Activated T-helper 17 cell treated with anti-CD3 and anti-CD28 coated beads, Interleukin-2, amount 50 U/mL, for 72 hours (primary cell): ENCODE measurements at places on chromosomes 4 and X. TPM values are rescaled to one million over a fixed set of nuclear protein-coding genes. Genes with fewer than 3 reads are reported as not detected.

TREX2 gene
- 2.5 TPM for total RNA-seq

SSX4 gene
- total RNA-seq, result not detected

PITX2 gene
- not detected for total RNA-seq

GPRASP3 gene
- total RNA-seq, result 2.6 TPM

DNA sequence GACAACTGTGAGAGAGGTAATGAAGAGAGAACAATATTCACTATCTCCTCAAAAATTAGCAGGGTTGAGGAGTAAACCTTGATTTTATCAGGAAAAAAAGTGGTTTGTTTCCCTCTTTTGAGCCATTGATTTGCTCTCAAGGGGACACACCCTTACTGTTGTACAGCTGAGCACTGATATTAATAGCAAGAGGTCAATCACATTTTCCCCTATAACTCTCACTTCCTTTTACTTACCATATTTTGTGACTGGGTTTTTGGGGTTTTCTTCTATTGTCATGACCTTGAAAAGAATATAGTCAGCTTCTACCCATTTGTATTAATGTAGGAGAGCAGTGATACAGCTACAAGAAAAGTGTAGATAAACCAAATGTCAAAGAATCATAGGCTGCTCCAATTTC, 70.2 kb upstream of the LONRF3 start:
- no peak for ATAC-seq

TMPRSS11E gene
- not detected for total RNA-seq

STAG2 gene
- 83.0 TPM for total RNA-seq

DNA sequence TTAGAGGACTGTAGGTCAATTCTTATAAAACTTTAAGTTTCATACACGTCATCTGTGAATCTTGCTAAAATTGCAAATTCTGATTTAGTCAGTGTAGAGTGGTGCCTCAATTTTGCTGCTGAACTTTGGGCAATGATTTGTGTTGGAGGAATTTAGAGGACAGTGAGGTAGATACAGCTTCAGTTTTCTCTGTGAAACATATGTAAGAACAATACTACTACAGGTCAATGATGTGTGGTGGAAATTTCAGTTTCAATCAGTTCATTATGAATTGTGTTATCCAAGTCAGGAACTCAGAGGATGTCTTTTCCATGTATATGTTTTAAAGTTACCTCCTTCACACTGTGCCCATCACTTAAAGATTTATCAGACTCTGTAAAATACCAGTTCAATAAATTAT, 1597.8 kb upstream of the PCDH10 start:
- ATAC-seq, result no peak

- ATAC-seq, result no peak
Observed at GRCh38 chr4:121233982-121234381, 69.9 kb upstream of the TNIP3 start.

- no peak for ATAC-seq
Observed at GRCh38 chr4:123588631-123589241, 192.1 kb downstream of the SPRY1 start.

- ATAC-seq, result no peak
Observed at GRCh38 chr4:67332627-67333026, 212.7 kb downstream of the CENPC start.

EXOC1L gene
- total RNA-seq, result not detected

DNA sequence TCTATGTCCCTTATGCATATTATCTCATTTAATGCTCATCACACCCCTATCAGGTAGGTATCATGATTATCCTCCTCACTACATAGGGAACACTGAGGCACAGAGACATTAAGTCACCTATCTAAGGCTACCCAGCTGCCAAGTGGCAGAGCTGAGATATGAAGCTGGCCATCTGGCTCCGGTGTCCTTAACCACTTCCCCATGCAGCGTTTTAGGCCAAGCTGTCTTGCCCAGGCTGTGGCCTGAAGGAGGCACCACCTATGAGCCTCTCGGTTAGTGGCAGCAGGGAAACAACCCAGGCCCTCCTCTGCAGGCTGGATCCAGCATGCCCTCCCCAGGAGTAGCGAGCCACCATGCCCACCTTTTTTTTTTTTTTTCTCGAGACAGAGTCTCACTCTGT, 16.3 kb downstream of the PJA1 start:
- no peak for ATAC-seq

GRCh38 chr4:2812612-2813354, 19.9 kb downstream of the SH3BP2 start:
- peak; percentile 30 for ATAC-seq

SHROOM2 gene
- total RNA-seq, result not detected

GRCh38 chrX:31091819-31092218, 20.0 kb upstream of the FTHL17 start:
- ATAC-seq, result peak; percentile 81

DNA sequence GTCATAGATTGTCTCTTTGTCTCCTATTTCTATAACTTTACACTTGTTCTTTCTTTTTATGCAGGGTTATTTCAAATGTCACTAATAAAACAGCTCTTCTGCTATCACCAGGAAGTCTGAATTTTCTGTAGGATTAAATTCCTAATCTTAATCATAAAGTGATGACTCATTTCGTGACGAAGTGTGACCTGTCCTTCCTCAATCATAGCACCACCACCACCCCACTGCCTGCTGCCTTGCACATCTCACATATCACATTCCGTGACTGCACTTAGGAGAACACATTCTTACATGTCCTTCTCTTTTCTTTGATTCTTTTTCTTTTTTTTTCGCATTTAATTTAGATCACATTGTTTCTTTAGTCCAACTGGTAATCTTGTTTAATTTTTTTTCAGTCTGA, 57.7 kb upstream of the UGT2B7 start:
- no peak for ATAC-seq

PABPC1L2B gene
- not detected for total RNA-seq

- ATAC-seq, result no peak
Observed at GRCh38 chr4:24252121-24252520, 332.2 kb downstream of the DHX15 start.
